Stimulated activated CD8-positive, alpha-beta memory T cell treated with anti-CD3 and anti-CD28 coated beads, Interleukin-2, amount 100 ng/mL, for 1 hour (primary cell): ENCODE measurements at places on chromosomes 7 and 10.

DNA sequence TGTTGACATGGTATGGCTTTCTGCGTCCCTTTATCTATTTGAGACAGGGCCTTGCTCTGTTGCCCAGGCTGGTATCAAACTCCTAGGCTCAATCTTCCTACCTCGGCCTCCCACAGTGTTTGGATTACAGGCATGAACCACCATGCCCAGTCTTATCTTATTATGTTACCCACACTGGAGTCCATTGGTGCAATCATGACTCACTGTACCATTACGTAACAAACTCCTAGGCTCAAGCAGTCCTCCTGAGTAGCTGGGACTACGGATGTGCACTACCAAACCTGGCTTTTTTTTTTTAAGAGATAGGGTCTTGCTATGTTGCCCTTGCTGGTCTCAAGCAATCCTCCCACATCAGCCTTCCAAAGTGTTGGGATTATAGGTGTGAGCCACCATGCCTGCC is 66.7 kb downstream of the CCDC3 start:
- no peak for DNase-seq

- DNase-seq, result no peak
These were observed 21.7 kb downstream of the LARP4B start for GRCh38 chr10:909831-910230.

DNA sequence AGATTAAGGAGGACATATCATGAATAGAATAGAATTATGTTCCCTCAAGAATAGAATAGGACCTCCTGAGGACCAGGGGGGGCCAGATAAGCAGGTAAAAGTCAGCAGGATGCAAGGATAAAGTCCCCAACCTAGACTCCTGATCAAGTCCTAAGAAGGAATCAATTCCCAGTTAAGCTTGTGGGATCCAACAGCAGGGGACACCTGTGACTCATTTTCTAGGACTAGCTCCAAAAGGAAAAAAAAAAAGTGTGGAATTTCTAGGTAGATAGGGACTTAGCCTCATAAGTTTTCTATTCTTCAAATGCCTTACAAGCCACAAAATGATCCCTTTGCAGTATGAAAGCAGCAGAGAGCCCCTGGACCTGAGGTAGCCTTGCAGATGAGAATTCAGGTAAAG is 336.2 kb downstream of the WDR11 start:
- no peak for DNase-seq

DNA sequence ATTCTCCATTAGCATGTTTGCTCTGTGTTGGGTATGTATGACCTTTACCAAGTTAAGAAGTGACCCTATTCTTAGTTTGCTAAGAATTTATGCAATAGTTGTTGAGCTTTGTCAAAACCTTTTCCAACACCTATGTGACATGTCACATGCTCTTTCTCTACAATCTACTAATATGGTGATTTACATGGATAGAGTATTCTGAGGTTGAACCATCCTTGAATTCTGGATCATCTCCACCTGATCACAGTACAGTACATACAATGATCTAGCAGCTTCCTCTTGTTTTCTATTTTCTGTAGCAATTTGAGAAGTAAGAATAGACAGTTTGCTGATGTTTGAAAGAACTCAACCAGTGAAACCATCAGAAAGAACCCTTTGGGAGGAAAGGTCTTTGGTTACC is 101.2 kb upstream of the PDGFA start:
- no peak for DNase-seq

DNA sequence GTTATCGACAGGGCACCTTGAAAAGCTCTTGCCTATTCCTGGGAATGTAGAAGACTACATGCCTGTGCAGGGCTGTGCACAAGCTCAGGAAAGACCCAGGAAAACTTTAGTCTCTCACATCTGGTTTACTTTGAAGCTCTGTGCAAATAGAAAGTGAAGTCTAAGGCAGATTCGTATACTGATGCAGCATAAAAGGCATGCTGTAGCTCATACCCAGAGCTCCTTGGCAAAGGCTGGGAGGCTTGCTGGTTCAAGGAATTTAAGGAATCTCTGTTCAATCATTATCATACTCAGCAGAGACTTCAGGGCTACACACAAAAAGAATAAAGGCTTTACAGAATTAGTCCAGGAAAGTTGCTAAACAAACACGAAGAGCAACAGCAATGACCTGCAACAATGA is 192.0 kb downstream of the OTUD1 start:
- DNase-seq, result no peak

GRCh38 chr7:149625947-149626392 is 128.4 kb upstream of the ZNF746 start:
- no peak for DNase-seq

DNA sequence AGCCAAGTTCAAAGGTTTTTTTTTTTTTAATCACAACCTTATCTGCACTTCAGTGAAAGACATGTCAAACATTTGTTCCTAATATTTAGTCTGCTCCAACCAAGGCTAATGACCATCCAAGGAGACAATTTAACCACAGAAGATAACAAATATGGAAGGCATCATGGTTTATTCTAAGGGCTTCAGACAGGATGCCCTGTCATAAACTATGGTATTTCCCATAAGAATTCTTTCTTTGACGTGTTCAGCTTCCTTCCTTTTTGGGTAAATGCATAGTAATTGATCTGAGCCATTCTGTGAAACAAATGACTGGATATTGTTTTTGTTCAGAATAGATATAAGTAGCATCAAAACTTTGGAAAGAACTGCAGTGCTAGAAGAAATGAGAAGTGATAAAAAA is 326.5 kb upstream of the AOAH start:
- no peak for DNase-seq

GRCh38 chr7:105244594-105244993 is 144.1 kb downstream of the SRPK2 start:
- no peak for DNase-seq

DNA sequence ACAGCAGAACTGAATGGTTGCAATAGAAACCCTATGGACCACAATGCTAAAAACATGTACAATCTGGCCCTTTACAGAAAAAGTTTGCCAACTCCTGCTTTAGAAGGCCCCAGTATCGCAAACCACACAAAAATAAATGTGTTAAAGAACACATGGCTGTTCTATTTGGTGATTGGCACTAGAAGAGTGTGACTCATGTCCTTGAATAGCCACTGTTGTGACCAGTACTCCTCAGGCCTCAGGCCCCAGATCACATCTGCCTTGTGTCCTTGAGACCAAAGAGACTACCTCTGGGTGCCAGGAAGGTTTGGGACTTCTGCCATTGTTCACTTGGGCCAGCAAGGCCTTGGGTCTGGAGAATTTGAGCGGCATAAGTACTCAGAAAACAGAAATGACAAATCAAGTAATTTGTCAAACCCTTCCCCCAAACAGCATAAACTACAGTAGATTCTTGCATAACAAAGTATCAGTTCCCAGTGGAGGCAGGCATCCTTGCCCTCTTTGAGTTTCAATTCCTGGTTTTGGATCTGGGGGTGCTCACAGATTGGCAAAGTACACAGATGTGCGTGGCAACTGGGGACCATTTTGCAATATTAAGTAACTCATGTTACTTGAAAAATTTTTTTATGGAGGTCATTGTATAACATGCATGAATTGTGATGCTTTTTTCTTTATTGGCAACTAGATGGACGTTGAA is 50.2 kb downstream of the MTURN start:
- no peak for DNase-seq

DNA sequence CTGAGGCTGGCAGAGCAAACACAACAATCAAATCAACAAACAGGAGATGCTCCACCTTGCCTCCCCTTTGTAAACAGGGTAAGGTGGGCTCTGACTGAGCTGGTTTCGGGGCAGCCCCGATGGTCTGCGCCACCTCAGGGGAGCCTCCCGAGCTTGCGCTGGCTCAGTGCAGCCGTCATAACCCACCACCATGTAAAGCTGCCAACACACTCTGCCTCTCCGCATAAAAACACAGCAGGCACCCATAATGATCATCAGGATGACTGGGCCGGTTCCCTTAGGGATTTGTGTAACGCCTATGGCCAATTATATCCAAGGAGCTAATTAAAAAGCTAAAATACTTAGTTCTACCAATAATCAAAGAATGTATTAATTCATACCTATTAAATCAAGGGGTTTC is 124.5 kb downstream of the PRPF18 start:
- no peak for DNase-seq

GRCh38 chr7:97480772-97481390 is 251.0 kb upstream of the TAC1 start:
- no peak for DNase-seq

- no peak for DNase-seq
These were observed 18.7 kb downstream of the HSPA12A start for GRCh38 chr10:116723428-116724281.

DNA sequence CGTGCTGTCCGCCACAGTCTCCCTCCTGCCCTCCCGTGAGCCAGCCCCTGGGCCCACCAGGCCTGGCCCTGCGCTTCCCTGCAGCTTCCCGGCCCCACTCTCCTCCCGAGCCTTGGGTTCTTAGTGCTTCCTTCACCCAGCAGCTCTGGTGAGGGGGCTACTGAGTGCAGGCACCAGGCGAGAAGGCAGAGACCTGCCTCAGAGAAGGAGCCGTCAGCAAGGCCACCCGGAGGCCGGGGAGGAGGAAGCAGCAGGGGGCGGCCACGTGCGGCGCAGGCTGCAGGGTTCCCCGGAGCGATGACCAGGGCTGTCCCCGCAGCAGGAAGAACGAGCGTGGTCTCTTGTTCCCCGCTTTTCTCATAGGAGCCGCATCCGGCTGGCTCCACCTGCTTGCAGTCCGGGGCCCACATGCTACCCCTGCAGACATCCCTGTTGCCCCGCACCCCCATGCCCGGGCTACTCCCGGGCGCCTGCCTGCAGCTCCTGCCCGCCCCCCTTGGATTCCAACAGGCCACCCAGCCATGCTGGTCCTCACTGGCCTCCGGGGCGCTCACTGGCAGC is 20.5 kb downstream of the YKT6 start:
- no peak for DNase-seq

DNA sequence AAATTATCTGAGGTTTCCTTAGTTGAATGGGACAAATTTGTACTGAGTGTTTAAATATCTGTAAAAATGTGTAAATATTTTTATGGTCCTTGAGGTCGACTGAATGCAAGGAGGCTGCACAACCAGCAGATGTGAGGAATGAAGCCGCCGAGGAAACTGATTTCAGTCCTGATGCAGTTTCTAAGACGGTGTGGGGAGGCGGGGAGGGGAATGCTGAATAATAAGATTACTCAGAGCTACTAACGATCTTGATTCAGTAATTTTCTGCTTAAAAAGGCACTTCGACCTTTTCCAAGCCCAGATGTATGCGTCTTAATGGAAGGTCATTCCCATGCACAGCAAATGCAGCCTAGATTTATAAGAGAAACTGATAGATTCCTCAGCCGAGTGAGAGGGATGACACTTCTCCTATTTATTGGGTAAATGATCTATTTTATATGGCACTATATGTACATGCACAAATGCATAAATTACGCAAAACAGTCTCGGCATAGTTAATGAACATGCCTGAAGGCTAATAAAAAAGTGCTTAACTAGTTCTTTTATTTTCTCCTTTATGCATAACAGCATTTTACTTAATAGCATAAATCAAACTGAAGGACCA is 167.6 kb upstream of the PITRM1 start:
- no peak for DNase-seq

DNA sequence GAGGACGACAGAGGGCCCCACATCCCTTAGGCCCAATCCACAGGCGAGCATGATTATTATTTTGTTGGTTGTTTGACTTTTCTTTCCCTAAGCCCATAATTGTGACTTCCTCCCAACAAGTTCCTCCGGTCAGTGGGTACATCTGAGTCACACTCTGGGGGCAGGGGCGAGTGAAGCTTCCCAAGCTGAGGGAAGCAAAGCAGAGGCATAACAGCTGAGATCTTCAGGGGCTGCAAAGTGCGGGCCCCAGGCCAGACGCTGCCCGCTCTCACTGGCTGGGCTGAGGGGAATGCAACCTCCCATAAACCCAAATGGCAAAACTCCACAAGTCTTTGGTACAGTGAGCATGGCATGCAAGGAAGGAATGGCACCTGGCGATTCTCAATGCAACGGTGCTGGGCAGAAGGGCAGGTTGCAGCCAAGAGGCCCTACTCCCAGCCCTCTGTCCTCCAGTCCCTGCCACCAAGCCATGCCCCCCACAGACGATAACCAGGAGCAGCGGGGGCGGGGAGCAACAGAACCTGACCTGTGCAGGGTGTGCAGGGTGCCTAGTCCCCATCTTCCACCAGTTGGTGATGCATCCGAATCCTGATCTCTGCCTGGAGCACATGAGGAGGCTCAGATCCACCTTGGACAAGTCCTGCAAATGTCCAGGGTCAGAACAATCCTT is 25.3 kb downstream of the TNS3 start:
- no peak for DNase-seq

DNA sequence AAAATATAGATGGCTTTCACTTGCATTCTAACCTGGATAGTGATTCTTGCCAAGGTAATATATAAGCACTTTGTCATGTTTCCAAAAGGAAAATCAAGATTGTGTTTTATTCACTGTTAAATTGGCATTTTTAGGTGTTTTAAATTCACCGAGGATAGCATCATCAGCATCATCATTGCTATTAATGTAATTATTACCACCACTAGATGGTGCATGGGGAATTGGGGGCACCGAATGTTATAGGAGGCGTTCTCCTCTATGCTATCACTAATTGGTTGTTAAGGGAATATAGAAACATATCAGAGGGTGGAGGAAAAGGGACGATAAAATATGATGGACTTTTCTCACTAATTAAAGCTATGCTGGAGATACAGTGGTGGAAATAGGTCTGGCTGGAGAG is 95.5 kb downstream of the CELF2 start:
- no peak for DNase-seq

DNA sequence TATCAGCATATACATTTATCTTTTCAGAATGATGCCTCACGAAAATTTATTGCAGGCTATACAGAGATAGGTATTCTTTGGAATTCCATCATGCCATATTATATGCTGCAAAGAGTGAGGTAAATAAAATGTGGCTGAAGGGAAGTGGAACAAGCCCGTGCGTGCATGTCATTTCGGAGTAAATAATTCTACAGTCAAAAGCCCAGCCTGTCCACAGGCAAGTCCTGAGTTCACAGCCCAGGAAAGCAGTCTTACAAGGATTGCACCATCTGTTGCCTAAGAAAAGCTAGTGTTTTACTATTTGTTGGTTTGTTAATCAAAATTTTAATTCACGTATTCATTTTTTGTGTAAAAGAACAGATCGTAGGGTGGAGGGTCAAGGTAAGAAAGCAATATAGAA is 292.4 kb upstream of the AKR1E2 start:
- no peak for DNase-seq

- no peak for DNase-seq
These were observed 61.3 kb downstream of the PRLHR start for GRCh38 chr10:118534136-118534535.

GRCh38 chr7:25978466-25978865 is 173.5 kb upstream of the NFE2L3 start:
- DNase-seq, result no peak

- no peak for DNase-seq
These were observed 42.8 kb upstream of the NUB1 start for GRCh38 chr7:151298765-151299164.

- DNase-seq, result no peak
These were observed 129.1 kb downstream of the SND1 start for GRCh38 chr7:127781081-127781480.

DNA sequence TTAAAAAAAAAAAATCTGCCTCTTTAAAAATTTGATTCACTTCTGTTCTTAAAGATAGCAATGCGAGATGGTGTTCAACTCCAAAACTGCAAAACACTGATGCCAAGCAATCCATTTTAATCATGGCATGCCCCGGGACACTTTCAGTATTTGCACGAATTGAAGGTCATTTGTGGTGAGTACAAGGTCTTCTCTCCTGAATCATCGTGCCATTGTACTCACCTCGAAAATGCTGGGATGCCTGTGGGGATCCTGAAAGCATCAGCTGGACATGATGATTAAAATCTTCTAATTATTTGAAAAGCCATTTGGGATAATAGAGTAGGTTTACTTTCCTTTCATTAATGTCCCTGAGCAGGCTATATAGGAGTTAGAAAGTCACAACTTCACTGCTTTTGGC is 125.1 kb upstream of the NRP1 start:
- no peak for DNase-seq
